ENCODE measurements at places on chromosomes 5 and 9.

GRCh38 chr9:131620764-131621520 lies 75.6 kb downstream of the PRRT1B start:
- DNase-seq, result no peak

DNA sequence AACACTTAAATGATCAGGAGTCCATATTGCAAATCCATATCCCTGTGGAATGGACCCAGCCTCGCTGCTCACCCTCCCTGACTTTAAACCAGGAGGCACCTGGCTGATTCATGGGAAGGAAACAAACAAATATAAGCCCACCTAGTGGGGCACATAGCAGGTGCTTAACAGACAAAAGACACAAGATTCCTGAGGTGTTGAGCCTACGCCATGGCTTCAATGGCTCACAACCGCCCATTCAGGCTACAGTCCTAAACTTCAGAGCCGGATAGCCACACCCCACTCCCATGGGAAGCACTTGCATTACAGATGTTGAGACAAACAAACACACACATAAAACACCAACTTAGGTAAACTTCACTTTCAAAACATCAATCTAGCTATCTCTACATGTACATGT lies 359.9 kb downstream of the ICE1 start:
- DNase-seq, result no peak

GRCh38 chr9:73780916-73781315 lies 629.3 kb downstream of the ANXA1 start:
- DNase-seq, result no peak

DNA sequence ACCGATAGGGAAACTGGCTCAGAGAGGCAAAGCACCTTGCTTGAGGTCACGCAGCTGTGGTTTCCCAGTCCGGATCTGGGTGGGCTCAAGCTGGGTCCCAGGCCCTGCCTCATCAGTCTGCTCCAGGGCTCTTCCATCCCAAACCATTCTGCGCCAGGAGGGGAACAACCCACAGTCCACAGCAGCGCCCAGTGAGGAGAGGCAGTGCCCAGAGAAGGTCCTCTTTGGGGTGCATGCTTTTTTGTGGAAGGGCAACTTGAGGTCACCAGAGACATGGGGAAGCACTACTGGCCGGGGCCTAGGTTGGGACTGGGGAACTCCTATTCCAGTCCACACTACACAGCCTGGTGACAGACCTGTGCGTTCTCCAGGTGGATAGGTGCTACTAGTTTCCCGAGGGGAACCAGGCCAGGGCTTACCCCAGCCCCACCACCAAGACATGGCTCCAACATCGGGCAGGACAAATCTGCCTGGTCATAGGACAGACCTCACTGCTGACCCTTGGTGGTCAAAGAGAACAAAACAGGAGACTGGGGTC lies 62.5 kb upstream of the RNF130 start:
- DNase-seq, result no peak

DNA sequence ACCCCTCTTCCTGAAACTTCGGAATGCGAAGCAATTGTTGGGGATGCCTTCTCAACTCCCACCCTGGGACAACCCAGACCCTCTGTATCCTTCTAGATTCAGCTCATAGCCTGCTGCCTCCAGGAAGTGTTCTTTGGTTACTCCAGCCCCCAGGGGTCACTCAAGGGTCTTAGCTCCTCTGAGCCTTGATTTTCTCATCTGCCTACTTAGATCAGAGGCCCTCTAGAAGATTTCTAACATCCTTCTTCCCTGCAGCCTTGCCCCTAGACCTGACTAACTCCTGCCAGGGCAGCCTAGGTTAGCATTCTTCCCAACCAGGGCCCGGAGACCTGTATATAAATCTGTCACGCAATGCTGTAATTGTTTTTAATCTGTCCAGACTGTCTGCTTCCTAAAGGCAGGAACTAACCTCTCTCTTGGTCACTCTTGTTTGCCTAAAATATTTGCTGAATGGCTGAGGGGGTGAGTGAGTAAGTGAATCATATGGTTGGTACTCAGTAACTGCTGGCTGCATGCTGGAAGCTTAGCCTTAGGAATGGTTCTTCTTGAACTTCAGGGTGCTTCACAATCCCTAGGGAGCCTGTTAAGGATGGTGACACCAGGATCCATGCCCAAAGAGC lies 8.2 kb downstream of the GALNT10 start:
- no peak for DNase-seq

DNA sequence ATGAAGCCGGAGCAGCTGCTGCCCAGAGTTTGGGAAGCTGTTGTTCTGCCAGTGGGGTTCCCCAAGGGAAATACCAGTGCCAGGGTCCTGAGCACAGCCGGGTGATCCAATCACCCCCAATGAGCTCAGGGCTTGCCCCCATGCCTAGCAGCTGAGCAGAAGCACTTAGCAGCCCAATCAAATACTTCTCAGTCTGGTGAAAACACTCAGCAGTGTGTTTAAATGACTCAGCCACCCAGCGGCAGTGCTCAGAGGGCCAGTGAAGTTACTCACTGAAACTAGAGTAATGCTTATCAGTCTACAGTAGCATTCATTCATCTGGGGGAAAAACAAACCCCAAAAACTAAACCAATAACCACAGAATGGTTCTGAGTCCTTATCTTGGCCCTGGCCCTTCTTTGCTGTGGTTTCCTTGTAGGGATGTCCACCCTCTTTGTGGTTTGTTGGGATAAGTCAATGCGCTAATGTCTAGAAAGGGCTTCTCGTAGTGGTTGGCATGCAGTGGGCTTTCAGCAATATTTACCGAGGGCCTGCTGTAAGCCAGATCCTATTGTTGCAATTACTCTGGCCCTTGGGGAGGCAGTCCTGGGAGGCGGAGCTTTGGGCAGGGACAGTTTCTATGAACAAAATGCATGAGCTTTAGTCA lies 43.1 kb downstream of the LHX2 start:
- DNase-seq, result no peak

- DNase-seq, result no peak
These were observed 54.0 kb upstream of the FCN2 start for GRCh38 chr9:134826336-134827285.

DNA sequence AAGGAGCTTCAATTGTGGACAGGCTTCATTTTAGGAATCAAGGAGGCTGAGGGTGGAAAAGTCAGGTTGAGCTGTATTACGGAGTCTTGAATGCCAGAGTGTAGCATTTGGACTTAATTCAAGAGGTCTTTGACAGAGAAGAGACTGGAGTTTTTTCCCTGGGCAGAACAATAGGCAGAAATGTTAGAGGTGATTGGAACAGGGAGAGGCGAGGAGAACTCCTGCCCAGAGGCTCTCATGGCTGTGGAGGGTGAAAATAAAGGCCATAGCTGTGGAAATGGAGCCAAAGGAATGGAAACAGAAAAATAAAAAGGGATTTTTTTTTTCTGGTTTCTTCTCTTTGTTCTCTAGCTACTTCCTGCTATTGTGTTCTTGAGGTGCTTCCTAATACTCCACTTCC lies 3.7 kb upstream of the IFNB1 start:
- DNase-seq, result no peak

- no peak for DNase-seq
These were observed 138.6 kb downstream of the ARHGEF28 start for GRCh38 chr5:73764586-73764985.

DNA sequence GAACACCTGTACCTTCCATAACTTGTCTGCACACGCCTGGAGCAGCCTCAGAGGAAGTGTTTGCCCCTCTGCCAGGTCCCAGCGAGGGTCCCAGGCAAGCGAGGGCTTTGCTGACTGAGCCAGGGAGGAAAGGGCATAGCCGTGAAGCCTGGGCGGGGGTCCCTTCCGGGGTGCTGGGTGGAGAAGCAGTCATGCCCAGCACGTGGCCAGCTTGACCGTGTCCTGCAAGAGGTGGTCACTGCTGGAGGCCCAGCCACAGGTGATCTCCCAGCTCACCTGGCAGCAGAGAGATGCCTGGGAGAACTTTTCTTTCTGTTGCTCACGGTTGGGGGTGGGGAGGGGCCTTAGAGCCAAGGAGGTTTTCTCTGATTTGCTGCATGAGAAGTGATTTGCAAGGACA lies 195.3 kb downstream of the CACNA1B start:
- DNase-seq, result no peak

DNA sequence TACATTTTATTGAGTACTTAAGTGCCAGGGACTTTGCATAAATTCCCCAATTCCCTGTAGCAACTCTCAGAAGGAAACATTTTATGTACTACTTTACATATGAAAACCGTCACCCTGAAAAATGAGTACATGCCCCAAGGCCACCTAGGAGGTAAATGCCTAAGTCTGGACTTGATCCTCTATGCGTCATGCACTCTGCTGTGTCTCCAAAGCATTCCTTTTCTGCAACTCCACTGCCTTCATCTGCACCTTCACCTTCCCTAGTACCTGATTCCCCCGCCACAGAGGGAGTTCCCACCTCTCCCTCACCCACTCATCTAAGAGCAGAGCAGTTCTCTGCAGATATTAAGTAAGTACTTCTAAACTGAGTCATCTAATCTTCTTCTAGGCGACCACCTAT lies 75.2 kb upstream of the HRH2 start:
- DNase-seq, result no peak

- no peak for DNase-seq
These were observed 10.8 kb downstream of the SDHA start for GRCh38 chr5:228886-229285.

DNA sequence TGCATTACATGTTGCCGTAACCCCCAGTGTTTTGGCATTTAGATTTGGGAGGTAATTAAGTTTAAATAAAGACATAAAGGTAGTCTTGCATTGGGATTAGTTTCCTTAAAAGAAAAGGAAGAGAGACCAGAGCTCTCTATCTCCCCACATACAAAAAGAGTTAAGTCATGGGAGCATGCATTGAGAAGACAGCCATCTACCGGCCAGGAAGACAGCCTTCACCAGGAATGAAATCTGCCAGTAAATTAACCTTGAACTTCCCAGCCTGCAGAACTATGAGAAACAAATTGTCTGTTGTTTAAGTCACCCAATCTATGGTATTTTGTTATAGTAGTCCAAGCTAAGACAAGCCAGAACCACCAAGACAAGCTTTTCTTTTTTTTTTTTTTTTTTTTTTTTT lies 567.0 kb upstream of the CDH18 start:
- DNase-seq, result no peak

All from ovary (tissue), 10 donors.